ENCODE measurements at places on chromosomes 5 and 9. TPM values are rescaled to one million over a fixed set of nuclear protein-coding genes. Genes with fewer than 3 reads are reported as not detected.

- no peak overlapping the region for H3K27ac ChIP-seq
- H3K4me1 ChIP-seq, result no peaks in the 10 kb centered on the region
- no peaks in the 10 kb centered on the region for H3K36me3 ChIP-seq
These were observed 3.7 kb downstream of the IL3 start for GRCh38 chr5:132064140-132064539.

- no peak overlapping the region for H3K4me3 ChIP-seq
- no peaks in the 10 kb centered on the region for H3K36me3 ChIP-seq
- no peak overlapping the region for H3K27ac ChIP-seq
- peaks cover 14% of the 10 kb centered on the region for H3K27me3 ChIP-seq
- no peak for DNase-seq
These were observed 114.5 kb downstream of the GNA14 start for GRCh38 chr9:77533671-77534070.

- no peak overlapping the region for H3K4me3 ChIP-seq
- no peak overlapping the region for H3K27ac ChIP-seq
- peaks cover 8% of the 10 kb centered on the region for H3K4me1 ChIP-seq
- no peak for DNase-seq
- H3K36me3 ChIP-seq, result no peaks in the 10 kb centered on the region
These were observed 228.5 kb downstream of the COMMD10 start for GRCh38 chr5:116313366-116313765.

DNA sequence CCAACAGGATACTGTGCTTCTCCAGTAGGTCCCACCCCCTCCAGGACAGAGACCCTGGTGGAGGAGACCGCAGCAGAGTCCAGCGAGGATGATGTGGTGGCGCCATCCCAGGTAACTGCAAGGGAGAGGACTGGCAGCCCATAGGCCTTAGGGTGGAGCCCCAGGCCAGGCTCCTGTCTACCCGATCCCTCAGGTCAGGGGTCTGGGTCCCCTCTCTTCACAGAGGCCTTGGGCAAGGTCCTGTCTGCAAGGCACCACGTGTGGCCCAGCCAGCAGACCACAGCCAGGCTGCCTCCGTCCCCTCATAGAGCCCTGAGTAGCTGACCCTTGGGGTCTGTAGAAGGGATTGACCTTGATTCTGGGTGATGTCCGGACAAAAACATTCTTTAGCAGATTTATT, 20.0 kb downstream of the CD74 start:
- H3K27ac ChIP-seq, result no peak overlapping the region
- H3K27me3 ChIP-seq, result no peaks in the 10 kb centered on the region
- peaks cover 43% of the 10 kb centered on the region for H3K36me3 ChIP-seq
- no peak for DNase-seq
- H3K4me1 ChIP-seq, result no peaks in the 10 kb centered on the region
- no peak overlapping the region for H3K4me3 ChIP-seq

DNA sequence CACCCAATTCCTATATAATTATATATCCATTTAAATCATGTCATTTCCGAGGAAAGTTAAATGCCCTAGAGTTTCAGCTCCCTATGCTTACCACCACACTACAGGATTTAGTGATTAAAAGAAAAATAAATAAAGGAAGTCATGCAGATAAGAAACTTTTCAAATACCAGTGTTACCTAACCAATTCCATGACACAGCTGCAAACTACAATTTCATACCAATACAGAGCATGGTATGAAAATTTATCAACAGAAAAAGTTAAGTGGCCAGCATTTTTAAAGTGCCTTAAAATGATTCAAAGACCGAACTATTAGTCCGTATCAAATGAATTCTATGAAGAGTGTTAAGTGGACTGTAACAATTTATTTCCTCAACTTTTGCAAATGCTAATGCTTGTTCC, 35.9 kb downstream of the CEP120 start:
- no peaks in the 10 kb centered on the region for H3K4me1 ChIP-seq
- no peaks in the 10 kb centered on the region for H3K27me3 ChIP-seq
- peaks cover 13% of the 10 kb centered on the region for H3K36me3 ChIP-seq

- H3K27ac ChIP-seq, result no peak overlapping the region
- no peaks in the 10 kb centered on the region for H3K27me3 ChIP-seq
- H3K4me1 ChIP-seq, result peaks cover 10% of the 10 kb centered on the region
- H3K36me3 ChIP-seq, result no peaks in the 10 kb centered on the region
- no peak for DNase-seq
These were observed 65.4 kb downstream of the MVB12B start for GRCh38 chr9:126391713-126392661.

- H3K27me3 ChIP-seq, result no peaks in the 10 kb centered on the region
- peaks cover 8% of the 10 kb centered on the region for H3K36me3 ChIP-seq
- no peak overlapping the region for H3K27ac ChIP-seq
- peaks cover 39% of the 10 kb centered on the region for H3K4me1 ChIP-seq
These were observed 104.7 kb upstream of the SSBP2 start for GRCh38 chr5:81855591-81855990.

DNA sequence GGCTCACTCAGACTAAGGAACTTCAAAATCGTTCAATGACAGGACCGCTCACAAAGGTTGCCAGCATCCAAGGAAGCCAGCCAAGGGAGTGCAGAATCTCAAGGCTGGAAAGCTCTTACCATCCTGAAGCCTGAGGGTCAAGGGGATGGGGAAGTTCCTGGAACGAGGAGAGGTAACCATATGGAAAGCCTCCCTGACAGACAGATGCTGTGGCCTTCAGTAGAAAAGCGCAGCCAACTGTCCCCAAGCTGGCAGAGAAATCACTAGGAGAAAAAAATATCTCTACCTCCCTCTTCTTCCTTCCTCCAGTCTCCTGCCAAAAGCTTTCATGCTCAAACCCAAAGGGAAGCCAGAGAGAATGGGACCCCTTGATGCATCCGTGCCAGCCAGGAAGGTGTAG, 90.5 kb upstream of the RANBP3L start:
- H3K27ac ChIP-seq, result no peak overlapping the region
- H3K27me3 ChIP-seq, result no peaks in the 10 kb centered on the region
- no peak overlapping the region for H3K4me3 ChIP-seq
- H3K36me3 ChIP-seq, result no peaks in the 10 kb centered on the region
- H3K4me1 ChIP-seq, result no peaks in the 10 kb centered on the region

- H3K36me3 ChIP-seq, result no peaks in the 10 kb centered on the region
- H3K27ac ChIP-seq, result no peak overlapping the region
- H3K4me1 ChIP-seq, result no peaks in the 10 kb centered on the region
- H3K4me3 ChIP-seq, result no peak overlapping the region
- no peak for DNase-seq
- no peaks in the 10 kb centered on the region for H3K27me3 ChIP-seq
These were observed 12.5 kb upstream of the MAMDC2 start for GRCh38 chr9:70031141-70031545.

DNA sequence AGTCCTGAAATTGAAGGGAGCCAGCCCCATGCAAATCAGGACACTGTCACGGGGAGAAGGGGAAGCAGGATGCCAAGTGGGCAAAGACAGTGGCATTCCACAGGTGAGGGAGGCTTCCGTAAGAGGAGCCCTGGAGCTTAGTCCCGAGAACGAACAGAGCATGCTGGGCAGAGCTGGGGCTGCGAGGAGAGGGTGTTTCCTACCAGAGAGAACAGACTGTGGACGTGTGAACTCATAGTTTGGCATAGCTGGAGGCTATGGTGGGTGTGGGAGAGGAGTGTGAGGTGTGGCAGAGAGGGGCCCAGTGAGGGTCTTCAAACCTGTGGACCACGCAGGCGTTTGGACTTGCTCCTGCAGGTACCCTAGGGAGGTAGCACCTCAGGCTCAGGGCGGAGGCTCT, 102.8 kb upstream of the SMIM23 start:
- peaks cover 6% of the 10 kb centered on the region for H3K4me1 ChIP-seq
- no peak for DNase-seq
- H3K27me3 ChIP-seq, result peaks cover 65% of the 10 kb centered on the region
- no peak overlapping the region for H3K4me3 ChIP-seq
- H3K36me3 ChIP-seq, result no peaks in the 10 kb centered on the region

GRCh38 chr9:17813798-17814197, 234.9 kb downstream of the SH3GL2 start:
- peaks cover 20% of the 10 kb centered on the region for H3K4me1 ChIP-seq
- no peaks in the 10 kb centered on the region for H3K36me3 ChIP-seq
- no peaks in the 10 kb centered on the region for H3K27me3 ChIP-seq
- DNase-seq, result no peak
- H3K27ac ChIP-seq, result no peak overlapping the region

- H3K36me3 ChIP-seq, result no peaks in the 10 kb centered on the region
- H3K27me3 ChIP-seq, result no peaks in the 10 kb centered on the region
- no peaks in the 10 kb centered on the region for H3K4me1 ChIP-seq
- no peak for DNase-seq
- no peak overlapping the region for H3K4me3 ChIP-seq
These were observed 693.8 kb downstream of the DNAH5 start for GRCh38 chr5:13250464-13251291.

GRCh38 chr9:132670457-132671391, at the start of gene GTF3C4:
TSS of gene GTF3C4 (plus strand) at chr9:132670464. CDS start at chr9:132670599, 135 bp downstream.
- peak within 1 kb of the TSS; percentile 72 for H3K27ac ChIP-seq
- DNase-seq, result peak; percentile 24
- peaks cover 29% of the 10 kb centered on the region for H3K4me1 ChIP-seq
- H3K27me3 ChIP-seq, result no peaks in the 10 kb centered on the region
- peaks cover 37% of the 10 kb centered on the region for H3K36me3 ChIP-seq
- H3K4me3 ChIP-seq, result peak within 1 kb of the TSS; percentile 94

- no peak overlapping the region for H3K27ac ChIP-seq
- H3K36me3 ChIP-seq, result no peaks in the 10 kb centered on the region
- no peaks in the 10 kb centered on the region for H3K27me3 ChIP-seq
- DNase-seq, result no peak
- peaks cover 13% of the 10 kb centered on the region for H3K4me1 ChIP-seq
- no peak overlapping the region for H3K4me3 ChIP-seq
These were observed 14.5 kb downstream of the ZSWIM6 start for GRCh38 chr5:61346511-61346910.

- peak overlapping the region; percentile 97 for H3K27ac ChIP-seq
- H3K36me3 ChIP-seq, result peaks cover 18% of the 10 kb centered on the region
- H3K4me1 ChIP-seq, result peaks cover 82% of the 10 kb centered on the region
- DNase-seq, result no peak
These were observed 638.3 kb downstream of the NR2F1-AS1 start for GRCh38 chr5:92942762-92943161.

DNA sequence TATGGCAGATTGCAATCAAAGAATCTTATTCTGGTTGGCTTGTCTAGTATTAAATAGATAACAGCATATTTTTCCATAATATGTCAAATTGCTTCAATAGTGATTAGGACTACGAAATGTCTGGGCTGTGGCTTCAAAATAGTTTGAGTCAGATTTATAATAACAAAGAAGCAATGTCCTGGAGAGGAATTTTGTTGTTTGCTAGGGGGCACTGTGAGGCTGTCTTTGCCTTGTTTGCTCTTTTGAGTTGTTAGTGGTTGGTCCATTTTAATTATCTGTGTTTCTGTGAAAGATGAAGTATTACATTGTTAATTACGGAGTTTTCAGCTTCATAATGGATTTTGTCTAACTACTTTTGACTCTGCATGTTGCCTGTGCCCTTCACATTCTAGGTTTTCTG, 713.6 kb downstream of the TLE4 start:
- no peaks in the 10 kb centered on the region for H3K27me3 ChIP-seq
- no peak overlapping the region for H3K4me3 ChIP-seq
- H3K27ac ChIP-seq, result no peak overlapping the region

GRCh38 chr5:173866243-173866857, 21.8 kb upstream of the CPEB4 start:
- no peak overlapping the region for H3K4me3 ChIP-seq
- H3K27ac ChIP-seq, result no peak overlapping the region
- no peaks in the 10 kb centered on the region for H3K27me3 ChIP-seq
- H3K4me1 ChIP-seq, result peaks cover 24% of the 10 kb centered on the region
- no peak for DNase-seq
- H3K36me3 ChIP-seq, result no peaks in the 10 kb centered on the region

GRCh38 chr5:104062621-104063377, 500.2 kb upstream of the NUDT12 start:
- H3K27me3 ChIP-seq, result no peaks in the 10 kb centered on the region
- H3K4me3 ChIP-seq, result peak overlapping the region; percentile 62
- DNase-seq, result peak; percentile 63
- peaks cover 13% of the 10 kb centered on the region for H3K4me1 ChIP-seq
- H3K36me3 ChIP-seq, result peaks cover 8% of the 10 kb centered on the region

- no peaks in the 10 kb centered on the region for H3K36me3 ChIP-seq
- H3K4me3 ChIP-seq, result no peak overlapping the region
- H3K27me3 ChIP-seq, result no peaks in the 10 kb centered on the region
These were observed 225.9 kb upstream of the HAPLN1 start for GRCh38 chr5:83946516-83946915.

GRCh38 chr5:32538031-32538547, 47.3 kb upstream of the SUB1 start:
- no peaks in the 10 kb centered on the region for H3K36me3 ChIP-seq
- peaks cover 8% of the 10 kb centered on the region for H3K4me1 ChIP-seq
- no peaks in the 10 kb centered on the region for H3K27me3 ChIP-seq
- H3K27ac ChIP-seq, result no peak overlapping the region
- H3K4me3 ChIP-seq, result no peak overlapping the region

DNA sequence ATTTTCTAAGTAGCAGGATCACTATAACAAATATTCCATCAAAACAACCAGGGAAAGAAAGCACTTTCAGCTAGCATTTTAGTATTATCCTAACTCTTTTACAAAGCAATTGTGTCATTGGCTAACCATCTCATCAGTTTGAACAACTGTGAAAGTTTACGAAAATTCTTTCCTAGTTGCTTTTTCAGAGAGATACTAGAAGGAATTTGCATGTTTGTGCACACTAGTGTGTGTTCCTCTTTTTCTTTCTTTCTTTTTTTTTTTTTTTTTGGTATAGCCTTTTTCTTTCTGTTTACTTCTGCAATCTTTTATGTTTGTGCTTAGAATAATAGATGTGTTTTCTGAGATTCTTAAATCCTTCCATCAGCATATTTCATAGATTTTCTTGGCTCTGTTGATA, 124.7 kb upstream of the SEMA6A start:
- no peaks in the 10 kb centered on the region for H3K27me3 ChIP-seq
- no peak overlapping the region for H3K27ac ChIP-seq
- no peaks in the 10 kb centered on the region for H3K4me1 ChIP-seq
- DNase-seq, result no peak
- H3K4me3 ChIP-seq, result no peak overlapping the region

- peaks cover 9% of the 10 kb centered on the region for H3K36me3 ChIP-seq
- no peaks in the 10 kb centered on the region for H3K27me3 ChIP-seq
- H3K27ac ChIP-seq, result peak overlapping the region; percentile 88
- H3K4me3 ChIP-seq, result no peak overlapping the region
- peaks cover 53% of the 10 kb centered on the region for H3K4me1 ChIP-seq
These were observed 216.2 kb downstream of the PIK3R1 start for GRCh38 chr5:68431601-68432337.

- H3K4me1 ChIP-seq, result peaks cover under 1% of the 10 kb centered on the region
- H3K4me3 ChIP-seq, result no peak overlapping the region
- H3K36me3 ChIP-seq, result peaks cover 1% of the 10 kb centered on the region
- DNase-seq, result no peak
- H3K27me3 ChIP-seq, result no peaks in the 10 kb centered on the region
- no peak overlapping the region for H3K27ac ChIP-seq
These were observed 45.7 kb upstream of the HSD17B4 start for GRCh38 chr5:119406551-119407110.

Gene EDIL3
- 0.24 TPM for total RNA-seq

Gene NIPAL4
- total RNA-seq, result 3.2 TPM

Gene C9
- total RNA-seq, result not detected

Gene PCDHGA12
- 2.9 TPM for total RNA-seq

Gene SGTB
- total RNA-seq, result 3.9 TPM

Gene KLHL3
- total RNA-seq, result 16.9 TPM

Gene PLAC8L1
- 3.8 TPM for total RNA-seq

Gene SPRY4
- 23.6 TPM for total RNA-seq

Gene SLC25A2
- 0.27 TPM for total RNA-seq

Gene RAB14
- total RNA-seq, result 42.5 TPM

Gene CAMK4
- total RNA-seq, result 19.4 TPM

Data from Calu3 (cell line).